Vagina (tissue), 2 donors: ENCODE measurements at places on chromosomes 4 and X.
A peak's percentile ranks its signal among the peaks of the same experiment; 100 is the strongest.

DNA sequence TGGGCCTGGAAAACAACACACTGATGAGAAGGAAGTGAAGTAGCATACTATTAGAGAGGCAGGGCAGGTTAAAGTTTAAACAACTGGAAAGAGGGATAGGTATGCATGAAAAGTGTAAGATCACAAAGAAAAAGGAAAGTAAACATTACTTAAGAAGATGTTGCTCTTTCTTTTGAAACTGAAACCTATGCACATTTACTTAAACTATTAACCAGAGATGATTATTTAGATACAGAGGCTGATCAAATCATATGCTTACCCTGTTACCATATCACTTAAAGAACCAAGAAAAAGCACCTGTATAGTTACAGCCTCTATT lies 37.8 kb downstream of the NAP1L5 start:
- DNase-seq: no peak

DNA sequence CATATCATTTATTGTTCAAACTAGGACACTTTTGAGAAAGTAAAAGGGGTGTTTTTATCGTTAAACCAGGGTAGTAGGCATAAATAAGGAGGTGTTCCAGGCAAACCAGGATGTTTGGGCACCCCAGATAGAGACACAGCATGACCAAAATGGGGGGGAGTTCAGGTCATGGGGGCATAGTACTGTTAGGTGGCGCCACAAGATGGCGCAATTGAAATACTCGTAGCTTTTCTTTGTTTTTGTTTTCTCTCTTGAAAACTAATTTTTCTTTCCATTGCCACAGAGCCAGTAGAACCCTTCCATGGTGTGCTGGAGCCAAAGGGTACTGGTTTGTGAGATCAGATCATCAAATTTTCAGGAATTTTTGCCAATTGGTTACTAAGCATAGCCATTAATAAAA lies 283.4 kb downstream of the BCOR start:
- DNase-seq: no peak

GRCh38 chr4:3756343-3757059 lies 9.7 kb upstream of the ADRA2C start:
- DNase-seq: no peak

DNA sequence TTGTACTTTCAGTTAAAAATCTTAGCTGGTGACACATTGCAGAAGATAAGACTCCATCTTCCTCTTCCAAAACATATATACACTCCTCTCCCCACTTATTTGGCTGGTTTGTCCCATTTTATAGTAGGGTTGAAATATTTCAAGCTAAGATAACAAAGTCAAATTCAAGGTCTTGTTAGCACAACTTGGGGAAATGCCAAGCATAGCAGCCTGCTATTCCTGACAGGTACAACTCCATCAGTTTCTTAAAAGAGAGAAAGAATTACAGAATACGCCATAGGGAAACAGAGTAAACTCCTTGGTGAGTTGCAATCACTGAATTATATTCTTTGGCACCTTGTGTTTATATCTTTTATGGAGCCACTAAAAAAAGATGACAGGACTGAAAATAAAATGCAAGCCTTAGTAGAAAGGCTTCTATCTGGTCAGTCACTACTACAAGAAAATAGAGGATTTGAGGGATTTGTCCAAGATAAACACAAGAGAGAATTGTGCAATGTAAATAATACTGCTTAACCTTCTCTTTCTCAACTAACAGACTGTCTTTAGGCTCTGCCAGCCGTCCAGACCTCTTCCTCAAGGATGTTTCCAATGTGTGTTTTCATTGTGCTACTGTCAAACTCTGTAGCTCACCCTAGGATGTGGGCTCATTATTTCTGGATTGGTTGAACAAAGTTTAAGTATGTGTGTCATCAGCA lies 170.3 kb downstream of the VEGFC start:
- DNase-seq: no peak

DNA sequence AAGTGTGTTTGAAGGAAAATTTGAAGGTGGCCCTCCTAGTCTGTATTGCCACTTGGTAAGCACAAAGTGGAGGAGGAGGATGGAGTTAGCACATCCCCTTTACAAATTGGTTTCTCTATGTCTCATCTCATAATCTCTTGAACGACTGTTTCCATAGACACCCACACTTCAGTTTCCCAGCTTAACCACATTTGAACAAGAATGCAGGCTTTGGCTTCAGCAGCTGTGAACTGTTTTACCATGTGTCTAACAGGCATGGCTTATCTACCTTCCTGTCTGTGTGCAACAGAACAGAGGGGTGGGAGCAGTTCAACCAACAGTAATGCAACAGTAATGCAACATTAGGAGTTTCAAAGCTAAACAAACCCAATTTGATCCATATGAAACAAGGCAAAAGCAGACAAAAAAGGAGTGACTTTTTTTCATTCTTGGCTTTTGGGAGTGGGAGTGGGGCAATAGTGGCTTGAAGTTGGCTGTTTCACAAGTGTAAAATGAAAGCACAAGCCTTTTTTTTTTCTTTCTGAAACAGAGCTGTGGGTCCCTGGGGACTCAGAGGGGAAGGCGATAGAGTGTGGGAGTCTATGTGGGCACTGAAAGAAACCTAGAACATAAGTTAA lies 108.0 kb downstream of the ITM2A start:
- DNase-seq: no peak

DNA sequence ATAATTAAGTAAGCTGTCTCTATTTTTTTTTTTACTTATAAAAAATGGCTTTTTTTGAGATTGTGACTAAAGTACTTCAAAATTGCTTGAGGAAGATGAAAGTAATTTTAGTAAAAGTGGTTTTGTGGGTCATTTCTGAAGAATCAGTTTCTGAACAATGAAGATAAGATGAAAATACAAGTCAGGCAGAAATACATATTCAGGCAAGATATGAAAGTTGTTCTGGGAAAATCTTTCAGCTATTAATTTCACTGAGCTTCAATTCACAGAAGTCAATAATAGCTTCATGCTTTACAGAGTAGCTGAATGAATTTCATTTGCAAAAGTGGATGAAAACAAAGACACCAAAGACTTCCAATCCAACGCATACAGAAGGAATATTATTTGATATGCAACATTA lies 305.2 kb upstream of the ARSJ start:
- no peak for DNase-seq

DNA sequence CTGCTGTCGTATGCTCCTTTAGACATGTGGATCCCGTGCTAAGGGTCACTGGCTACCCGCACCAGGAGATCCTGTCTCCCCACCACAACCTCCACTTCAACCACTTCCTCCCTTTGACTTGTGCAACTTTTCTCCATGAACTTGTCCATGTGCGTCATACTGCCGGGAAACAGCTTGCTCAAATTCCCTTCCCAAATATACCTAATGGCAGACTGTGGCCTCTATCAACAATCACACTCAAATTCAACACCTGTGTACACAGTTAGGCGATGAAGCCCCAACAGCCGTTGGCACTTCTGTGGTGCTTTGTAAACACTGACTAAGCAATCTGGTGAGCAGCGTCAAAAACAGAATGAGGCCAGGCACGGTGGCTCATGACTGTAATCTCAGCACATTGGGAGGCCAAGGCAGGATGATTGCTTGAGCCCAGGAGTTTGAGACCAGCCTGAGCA lies 49.5 kb downstream of the CD99L2 start:
- no peak for DNase-seq

DNA sequence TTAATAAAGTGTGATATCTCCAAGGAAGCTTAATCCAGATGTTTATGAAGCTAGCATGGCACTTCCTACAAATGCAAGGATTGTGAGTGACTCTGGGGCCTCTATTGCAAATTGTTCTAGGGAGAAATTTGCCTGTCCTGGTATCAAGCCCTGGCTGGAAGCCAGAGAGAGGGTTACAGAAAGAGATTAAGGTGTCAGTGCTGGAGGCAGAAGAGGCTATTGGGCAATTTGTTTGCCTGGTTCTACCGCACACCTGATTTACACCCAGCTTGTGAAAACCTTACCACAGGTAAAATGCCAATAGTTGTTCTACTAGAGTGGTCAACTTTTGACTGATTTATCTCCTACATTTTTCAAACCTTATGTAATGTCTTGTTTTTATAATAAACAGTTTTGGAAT lies 186.7 kb upstream of the FAT1 start:
- DNase-seq: no peak

- peak; percentile 58 for DNase-seq
Measured at GRCh38 chr4:8319061-8319460, 49.5 kb downstream of the HTRA3 start.
